ENCODE measurements at places on chromosomes 7 and 10.
A peak's percentile ranks its signal among the peaks of the same experiment; 100 is the strongest.

- DNase-seq: no peak
These were observed 115.5 kb upstream of the CALCR start for GRCh38 chr7:93690021-93690420.

GRCh38 chr10:49194212-49194920 lies 6.2 kb upstream of the TMEM273 start:
- DNase-seq: no peak

GRCh38 chr10:47024399-47025252 lies 113.4 kb downstream of the PTPN20 start:
- peak; percentile 85 for DNase-seq

GRCh38 chr7:105256761-105257231 lies 131.9 kb downstream of the SRPK2 start:
- no peak for DNase-seq

- no peak for DNase-seq
These were observed 158.2 kb downstream of the WNT2 start for GRCh38 chr7:117164620-117165019.

All from WERI-Rb-1 (cell line).